Natural killer cell treated with Interleukin-12 subunit alpha and Interleukin-12 subunit beta and Interleukin-15 and Interleukin-18, amount 100 ng/mL, for 72 hours (primary cell): ENCODE measurements at places on chromosomes 13 and 19. TPM values are rescaled to one million over a fixed set of nuclear protein-coding genes. Genes with fewer than 3 reads are reported as not detected.

Gene PSG1
- total RNA-seq, result not detected

Gene CEACAM21
- 20.6 TPM for total RNA-seq

Gene ZNF91
- 37.0 TPM for total RNA-seq

- H3K4me3 ChIP-seq, result no peak overlapping the region
- no peaks in the 10 kb centered on the region for H3K27me3 ChIP-seq
- DNase-seq, result no peak
- no peaks in the 10 kb centered on the region for H3K4me1 ChIP-seq
- H3K36me3 ChIP-seq, result no peaks in the 10 kb centered on the region
These were observed 1651.9 kb upstream of the MIR17HG start for GRCh38 chr13:89695343-89696257.

Gene POLD1
- 246 TPM for total RNA-seq

GRCh38 chr19:40896418-40896796, 14.4 kb upstream of the CYP2A7 start:
- peaks cover 35% of the 10 kb centered on the region for H3K27me3 ChIP-seq
- DNase-seq, result no peak
- no peaks in the 10 kb centered on the region for H3K36me3 ChIP-seq
- no peak overlapping the region for H3K27ac ChIP-seq

DNA sequence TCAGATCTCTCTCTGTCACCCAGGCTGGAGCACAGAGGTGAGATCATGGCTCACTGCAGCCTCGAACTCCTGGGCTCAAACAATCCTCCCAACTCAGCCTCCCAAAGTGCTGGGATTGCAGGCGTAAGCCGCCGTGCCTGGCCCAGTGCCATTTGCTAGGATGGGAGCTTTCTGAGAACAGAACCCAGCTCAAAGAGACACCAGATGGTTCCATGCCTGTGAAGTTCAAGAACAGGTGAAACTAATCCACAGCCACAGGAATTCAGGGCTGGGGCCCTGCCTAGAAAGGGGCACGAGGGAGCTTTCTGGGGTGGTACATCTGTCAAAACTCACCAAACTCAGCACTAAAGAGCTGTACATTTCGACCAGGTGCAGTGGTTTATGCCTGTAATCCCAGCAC, 4.2 kb downstream of the SLC7A9 start:
- no peaks in the 10 kb centered on the region for H3K36me3 ChIP-seq
- no peaks in the 10 kb centered on the region for H3K4me1 ChIP-seq
- no peaks in the 10 kb centered on the region for H3K27me3 ChIP-seq
- no peak overlapping the region for H3K4me3 ChIP-seq
- DNase-seq, result no peak
- no peak overlapping the region for H3K27ac ChIP-seq

- H3K27me3 ChIP-seq, result no peaks in the 10 kb centered on the region
- peaks cover 7% of the 10 kb centered on the region for H3K36me3 ChIP-seq
- no peak overlapping the region for H3K4me3 ChIP-seq
- H3K27ac ChIP-seq, result no peak overlapping the region
- DNase-seq, result no peak
These were observed 20.5 kb downstream of the DYRK1B start for GRCh38 chr19:39813264-39813993.

- peaks cover 7% of the 10 kb centered on the region for H3K36me3 ChIP-seq
- peak overlapping the region; percentile 78 for H3K4me3 ChIP-seq
- no peak for DNase-seq
- H3K4me1 ChIP-seq, result peaks cover 31% of the 10 kb centered on the region
These were observed 106.5 kb downstream of the TEX26 start for GRCh38 chr13:31038834-31039552.

Gene TGFBR3L
- total RNA-seq, result 4.7 TPM

Gene SOX1
- total RNA-seq, result not detected

Gene SULT2B1
- total RNA-seq, result not detected

- H3K4me1 ChIP-seq, result no peaks in the 10 kb centered on the region
- H3K4me3 ChIP-seq, result no peak overlapping the region
- DNase-seq, result no peak
- no peak overlapping the region for H3K27ac ChIP-seq
These were observed 11.3 kb downstream of the KHSRP start for GRCh38 chr19:6413291-6413690.

- no peak overlapping the region for H3K4me3 ChIP-seq
- H3K27me3 ChIP-seq, result peaks cover 52% of the 10 kb centered on the region
- H3K27ac ChIP-seq, result no peak overlapping the region
- DNase-seq, result no peak
These were observed 172.5 kb downstream of the DLEU7 start for GRCh38 chr13:50670847-50671496.

DNA sequence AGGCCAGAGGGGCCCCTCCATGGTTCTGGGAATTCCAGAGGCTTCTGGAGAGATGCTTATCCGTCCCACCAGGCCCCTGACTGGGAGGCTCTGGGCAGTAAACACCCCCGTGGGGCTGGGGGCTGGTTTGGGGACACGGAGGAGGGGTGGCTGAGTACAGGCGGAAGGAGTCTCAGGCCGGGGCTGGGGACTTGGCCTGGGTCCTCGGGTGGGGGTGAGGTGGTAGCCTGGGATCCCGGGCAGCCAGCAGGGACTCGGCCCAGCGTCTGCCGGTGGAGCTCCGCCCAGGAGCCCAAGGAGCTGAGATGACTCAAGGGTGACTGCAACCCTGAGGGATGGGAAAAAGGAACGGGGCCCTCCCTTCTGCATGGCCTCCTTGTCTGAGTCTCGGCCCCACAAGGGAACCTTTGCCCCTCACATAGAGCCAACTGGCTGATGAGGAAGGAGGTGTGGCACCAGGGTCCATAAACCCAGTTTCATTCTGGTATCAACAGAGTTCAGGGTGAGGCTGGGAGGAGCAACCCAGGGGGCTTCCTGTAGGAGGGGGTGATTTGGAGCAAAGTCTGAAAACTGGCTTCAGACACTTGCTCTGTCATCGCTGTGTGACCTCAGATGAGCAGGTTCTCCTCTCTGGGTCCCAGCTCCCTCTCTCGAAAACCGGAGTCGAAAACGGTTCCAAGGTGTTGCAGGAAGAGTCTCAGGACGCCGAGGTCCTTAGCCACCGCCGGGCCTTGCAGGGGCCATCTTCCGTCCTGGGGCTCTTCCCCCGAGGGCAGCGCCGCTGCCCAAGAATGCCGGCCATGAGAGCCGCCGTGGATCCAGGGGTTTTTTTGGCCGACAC, 809 bp downstream of the MISP start:
- H3K36me3 ChIP-seq, result no peaks in the 10 kb centered on the region
- no peak overlapping the region for H3K4me3 ChIP-seq
- H3K27me3 ChIP-seq, result no peaks in the 10 kb centered on the region
- no peak overlapping the region for H3K27ac ChIP-seq
- DNase-seq, result no peak

Gene EDDM13
- 4.2 TPM for total RNA-seq

Gene ATP8A2
- 0.14 TPM for total RNA-seq

Gene ZNF550
- total RNA-seq, result 7.8 TPM

Gene KLK11
- total RNA-seq, result not detected

- DNase-seq, result no peak
- no peak overlapping the region for H3K4me3 ChIP-seq
- no peaks in the 10 kb centered on the region for H3K36me3 ChIP-seq
- H3K27me3 ChIP-seq, result peaks cover 25% of the 10 kb centered on the region
- H3K4me1 ChIP-seq, result no peaks in the 10 kb centered on the region
- H3K27ac ChIP-seq, result no peak overlapping the region
These were observed 129.5 kb downstream of the ATP8A2 start for GRCh38 chr13:25501231-25501630.

Gene CLEC17A
- total RNA-seq, result 0.28 TPM

- no peaks in the 10 kb centered on the region for H3K27me3 ChIP-seq
- no peaks in the 10 kb centered on the region for H3K4me1 ChIP-seq
- no peak overlapping the region for H3K4me3 ChIP-seq
- H3K27ac ChIP-seq, result no peak overlapping the region
- DNase-seq, result no peak
These were observed 6.5 kb upstream of the EIF3G start for GRCh38 chr19:10126213-10126639.

- no peaks in the 10 kb centered on the region for H3K27me3 ChIP-seq
- H3K27ac ChIP-seq, result no peak overlapping the region
- no peak overlapping the region for H3K4me3 ChIP-seq
These were observed 9.5 kb downstream of the MAN2B1 start for GRCh38 chr19:12656899-12657571.

Gene FCGBP
- 3.4 TPM for total RNA-seq

Gene ZNF132
- total RNA-seq, result 3.2 TPM

DNA sequence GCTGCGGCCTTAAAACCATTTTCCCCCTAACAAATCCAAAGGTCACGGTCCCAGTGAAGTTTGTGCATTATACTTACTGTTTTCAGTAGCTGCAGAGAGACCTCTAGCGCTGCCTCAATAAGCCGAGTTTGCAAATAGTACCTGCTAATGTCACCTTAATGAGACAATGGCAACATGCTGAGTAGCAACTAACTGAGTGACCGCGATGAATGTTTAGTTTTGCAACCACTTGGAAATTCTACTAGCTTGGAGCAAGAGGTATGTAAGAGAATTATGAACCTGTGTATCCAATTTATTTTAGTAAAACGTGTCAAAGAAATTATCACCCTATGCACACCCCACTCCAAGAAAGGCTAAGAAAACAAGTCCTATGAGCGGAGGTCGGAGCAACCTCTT, 1.2 kb downstream of the KPNA3 start:
- DNase-seq, result no peak
- peaks cover 40% of the 10 kb centered on the region for H3K4me1 ChIP-seq
- no peaks in the 10 kb centered on the region for H3K27me3 ChIP-seq
- no peaks in the 10 kb centered on the region for H3K36me3 ChIP-seq
- peak overlapping the region; percentile 92 for H3K4me3 ChIP-seq

DNA sequence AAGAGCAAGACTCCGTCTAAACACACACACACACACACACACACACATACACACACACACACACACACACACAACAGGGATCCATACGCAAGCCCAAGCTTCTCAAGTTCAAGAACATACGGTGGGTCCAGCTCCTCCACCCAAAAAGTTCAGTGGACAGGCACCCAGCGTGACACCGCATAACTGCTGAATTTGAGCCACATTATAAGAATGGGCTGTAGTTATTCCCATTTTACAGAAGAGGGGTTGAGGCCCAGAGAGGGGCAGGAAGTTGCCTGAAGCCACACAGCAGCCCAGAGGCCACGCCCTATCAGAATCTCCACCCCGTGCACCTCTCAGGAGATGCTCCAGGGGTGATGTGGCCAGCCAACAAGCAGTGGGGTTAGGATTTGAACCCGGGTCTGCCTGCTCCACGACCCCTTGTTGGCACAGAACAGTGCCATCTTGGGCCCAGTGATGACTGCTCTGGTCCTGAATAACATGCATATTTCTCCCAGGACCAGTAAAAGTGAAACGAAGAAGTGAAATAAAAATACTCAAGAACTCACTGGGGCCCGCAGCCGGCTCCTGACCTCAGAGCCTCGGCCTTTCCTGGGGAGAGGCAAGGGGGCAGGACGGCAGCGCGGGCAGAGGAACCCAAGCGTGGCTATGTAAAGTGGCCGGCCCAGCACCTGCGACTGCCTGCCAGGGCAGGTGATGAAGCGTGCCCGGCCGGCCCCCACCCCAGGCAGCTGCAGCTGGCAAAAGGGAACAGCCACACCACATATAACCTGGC, 61.9 kb downstream of the AP1M1 start:
- H3K4me3 ChIP-seq, result peak overlapping the region; percentile 54
- no peaks in the 10 kb centered on the region for H3K27me3 ChIP-seq
- no peak for DNase-seq
- peaks cover 44% of the 10 kb centered on the region for H3K4me1 ChIP-seq
- H3K27ac ChIP-seq, result no peak overlapping the region

DNA sequence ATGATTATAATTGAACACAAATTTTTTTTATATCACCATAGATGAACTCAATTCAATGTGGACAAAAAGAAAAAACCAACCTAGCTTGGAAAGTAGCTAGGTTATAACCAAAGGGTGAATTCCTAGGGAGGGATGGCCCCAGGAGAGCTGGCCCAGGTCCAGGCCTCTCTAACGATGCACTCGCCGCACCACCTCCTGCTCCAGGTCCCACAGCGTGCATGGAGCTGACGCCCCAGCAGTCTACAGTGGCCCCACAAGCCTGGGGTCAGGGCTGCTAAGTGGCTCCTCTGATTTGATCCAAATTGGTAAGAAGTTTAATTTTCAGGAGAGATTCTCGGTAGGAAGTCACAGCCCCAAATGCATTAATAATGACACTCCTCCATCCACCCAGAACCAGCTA, 48.8 kb downstream of the TSHZ3 start:
- H3K4me1 ChIP-seq, result no peaks in the 10 kb centered on the region
- H3K27me3 ChIP-seq, result no peaks in the 10 kb centered on the region
- no peaks in the 10 kb centered on the region for H3K36me3 ChIP-seq
- no peak overlapping the region for H3K4me3 ChIP-seq

Gene ERFL
- total RNA-seq, result 0.67 TPM

- peaks cover 25% of the 10 kb centered on the region for H3K4me1 ChIP-seq
- H3K4me3 ChIP-seq, result peak within 1 kb of the TSS; percentile 100
- no peaks in the 10 kb centered on the region for H3K27me3 ChIP-seq
These were observed at the start of gene GMIP for GRCh38 chr19:19643158-19644053. Gene GMIP (minus strand): TSS chr19:19643657. CDS start chr19:19643529, 128 bp downstream.

- H3K27me3 ChIP-seq, result no peaks in the 10 kb centered on the region
- H3K4me3 ChIP-seq, result no peak overlapping the region
- H3K4me1 ChIP-seq, result no peaks in the 10 kb centered on the region
- H3K27ac ChIP-seq, result no peak overlapping the region
These were observed 1608.8 kb downstream of the OLFM4 start for GRCh38 chr13:54637366-54637765.

Gene NKPD1
- total RNA-seq, result 0.22 TPM
